Activated CD4-positive, CD25-positive, alpha-beta regulatory T cell (primary cell): ENCODE measurements at places on chromosomes 1 and 21.

GRCh38 chr1:56456435-56457101 lies 122.8 kb downstream of the PLPP3 start:
- no peak for DNase-seq

GRCh38 chr1:193794239-193794638 lies 607.8 kb upstream of the B3GALT2 start:
- DNase-seq = no peak

- no peak for DNase-seq
These were observed 56.0 kb downstream of the TTLL7 start for GRCh38 chr1:83942914-83943313.

DNA sequence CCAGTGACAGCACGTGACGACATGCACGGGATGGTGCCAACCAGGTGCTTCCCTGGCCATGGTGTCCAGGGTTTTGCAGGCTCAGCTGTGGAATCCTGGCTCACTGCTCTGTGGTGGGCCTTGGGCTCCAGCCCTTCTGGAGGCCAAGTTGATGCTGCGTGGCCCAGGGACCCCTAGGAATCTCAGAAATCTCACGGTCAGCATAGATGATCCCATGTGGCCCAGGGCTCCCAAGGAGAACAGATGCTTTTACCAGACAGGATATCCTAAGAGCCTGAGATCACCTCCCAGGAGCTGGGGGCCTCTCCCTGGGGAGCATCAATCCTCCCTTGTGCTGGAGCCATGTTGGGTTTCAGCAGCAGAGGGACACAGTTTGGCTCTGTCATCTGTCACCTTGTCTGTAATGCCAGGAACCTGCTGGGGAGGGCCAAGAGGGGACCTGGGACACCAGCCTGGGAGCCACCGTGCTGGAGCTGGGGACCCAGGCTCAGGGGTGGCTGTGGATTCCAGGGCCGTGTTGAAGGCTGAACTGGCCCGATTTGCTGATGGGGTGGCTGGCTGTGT lies 63.9 kb downstream of the TRIM11 start:
- no peak for DNase-seq

DNA sequence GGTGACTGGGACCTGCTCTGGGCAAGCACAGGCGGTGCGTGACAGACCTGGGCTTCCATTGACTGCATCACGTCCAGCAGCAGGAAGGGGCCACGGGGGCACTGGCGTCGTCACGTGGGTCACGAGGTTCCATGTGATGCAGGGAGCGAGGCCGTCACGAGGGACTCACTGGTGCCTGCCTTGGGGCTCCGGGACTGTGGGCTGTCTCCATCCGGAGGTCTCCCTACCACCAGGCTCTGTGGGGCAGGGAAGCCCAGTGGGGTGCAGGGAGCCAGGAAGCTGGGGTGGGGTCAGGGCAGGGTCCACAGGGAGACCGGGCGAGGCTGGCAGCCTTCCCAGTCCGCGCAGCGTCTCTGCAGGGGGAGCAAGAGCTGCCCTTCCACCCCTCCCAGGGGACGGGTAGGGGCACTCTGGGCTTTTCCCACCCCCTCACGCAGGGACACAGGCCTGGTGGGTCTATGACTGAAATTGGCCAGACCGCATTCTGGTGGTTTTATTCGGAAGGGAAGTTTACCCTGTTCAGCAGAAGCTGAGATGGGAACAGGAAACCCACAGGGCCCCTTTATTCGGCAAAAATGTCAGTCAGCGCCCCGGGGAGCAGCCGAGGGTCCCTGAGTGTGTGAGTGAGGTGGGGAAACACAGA lies 416 bp upstream of the TNFRSF14 start:
- peak; percentile 26 for DNase-seq

GRCh38 chr21:44455524-44456213 lies 359 bp downstream of the LRRC3 start:
- no peak for DNase-seq

- DNase-seq = no peak
These were observed 85.6 kb downstream of the PPP1R12B start for GRCh38 chr1:202434059-202434458.

DNA sequence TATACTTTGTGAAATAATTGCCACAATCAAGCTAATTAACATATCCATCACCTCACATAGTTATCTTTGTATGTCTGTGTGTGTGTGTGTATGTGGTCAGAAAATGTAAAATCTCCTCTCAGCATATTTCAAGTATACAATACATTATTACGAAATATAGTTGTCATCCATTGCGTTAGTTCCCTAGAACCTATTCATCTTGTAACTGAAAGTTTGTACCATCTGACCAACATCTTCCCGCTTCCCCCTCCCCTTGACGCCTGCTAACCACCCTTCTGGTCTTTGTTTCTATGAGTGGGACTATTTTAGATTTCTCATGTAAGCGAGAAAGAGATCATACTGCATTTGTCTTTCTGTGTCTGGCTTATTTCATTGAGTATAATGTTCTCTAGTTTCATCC lies 455.3 kb downstream of the KCNT2 start:
- no peak for DNase-seq

DNA sequence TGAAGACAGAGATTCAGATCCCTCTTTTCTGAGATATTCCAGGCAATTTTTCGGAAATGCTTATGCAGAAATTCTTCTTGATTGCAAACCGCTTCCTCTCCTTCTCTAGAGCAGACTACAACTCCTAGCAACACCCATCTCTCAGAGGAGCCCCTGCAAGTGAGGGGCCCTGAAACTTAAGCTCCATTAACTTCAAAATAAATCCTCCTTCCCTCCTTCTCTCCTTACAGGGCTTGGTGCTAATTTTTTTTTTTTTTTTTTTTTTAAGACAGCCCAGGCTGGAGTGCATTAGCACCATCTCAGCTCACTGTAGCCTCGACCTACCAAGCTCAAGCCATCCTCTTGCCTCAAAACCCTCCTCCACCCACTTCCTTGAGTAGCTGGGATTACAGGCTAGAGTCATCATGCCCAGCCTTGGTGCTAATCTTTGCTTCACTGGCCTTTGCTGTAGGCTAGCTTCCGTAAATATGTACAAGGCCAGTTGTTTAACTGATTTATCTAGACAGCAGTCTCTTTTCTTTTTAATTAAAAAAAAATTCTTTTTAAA lies 30.2 kb upstream of the SFPQ start:
- DNase-seq = no peak

- DNase-seq = no peak
These were observed 37.8 kb downstream of the PYHIN1 start for GRCh38 chr1:158969166-158969565.

DNA sequence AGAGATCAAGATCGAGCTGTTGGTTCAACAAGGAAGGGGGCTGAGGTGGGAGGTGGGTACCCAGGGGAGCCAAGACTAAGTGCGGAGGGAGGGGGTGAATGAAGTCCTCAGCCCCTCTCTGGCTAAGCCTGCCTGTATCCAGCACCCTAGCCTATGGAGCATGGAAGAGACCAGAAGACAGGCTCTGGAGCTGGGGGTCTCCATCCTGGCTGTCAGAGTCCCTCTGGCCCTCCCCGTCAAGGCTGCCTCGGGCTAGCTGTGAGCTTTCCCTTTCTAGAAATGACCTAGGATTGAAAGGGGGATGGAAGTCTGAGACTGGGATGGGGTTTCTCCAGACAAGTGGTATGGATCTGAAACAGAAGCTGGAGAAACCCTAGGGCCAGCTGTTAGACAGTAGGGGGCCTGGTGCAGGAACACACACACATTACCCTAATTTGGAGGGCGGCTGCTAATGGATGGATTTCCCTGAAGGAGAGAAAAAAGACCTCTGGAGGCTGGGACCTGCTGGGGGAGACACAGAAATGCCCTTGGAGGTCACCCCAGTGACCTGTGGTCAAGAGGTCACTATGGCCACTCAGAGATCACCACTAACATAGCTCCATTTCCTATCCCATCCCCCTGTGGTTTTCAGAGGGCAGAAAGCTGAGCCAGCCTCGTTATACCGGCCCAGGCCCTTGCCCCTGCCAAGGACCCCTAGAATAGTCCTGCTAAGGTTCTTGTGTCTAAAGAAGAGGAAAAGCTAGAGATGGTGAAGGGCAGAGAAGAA lies 107.8 kb downstream of the TMEM53 start:
- no peak for DNase-seq

GRCh38 chr1:160061369-160062229 lies 8.4 kb downstream of the KCNJ10 start:
- DNase-seq = no peak

DNA sequence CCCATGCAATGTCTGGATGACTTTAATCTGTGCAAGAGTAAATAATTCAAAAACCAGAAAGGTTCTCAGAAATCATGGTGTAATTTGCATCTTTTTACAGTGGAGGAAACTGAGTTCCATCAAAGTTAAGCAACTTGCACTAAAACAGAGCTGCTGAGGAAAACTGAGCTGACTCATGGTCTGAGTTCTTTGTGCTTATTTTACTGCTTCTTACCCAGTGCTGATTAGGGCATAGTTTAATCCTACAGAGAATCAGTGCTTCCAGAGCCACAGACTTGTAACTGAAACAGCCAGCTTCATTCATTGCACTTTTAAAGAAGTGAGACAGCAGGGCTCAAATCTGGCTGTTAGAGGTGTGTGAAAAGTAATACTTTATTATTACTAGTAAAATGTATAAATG lies 10.9 kb upstream of the RWDD3 start:
- no peak for DNase-seq

GRCh38 chr1:59375321-59376220 lies 78.7 kb downstream of the FGGY start:
- DNase-seq = no peak

- DNase-seq = no peak
These were observed 32.9 kb downstream of the NRIP1 start for GRCh38 chr21:15031790-15032357.

GRCh38 chr1:40932006-40932405 lies 47.5 kb upstream of the CTPS1 start:
- DNase-seq = no peak

DNA sequence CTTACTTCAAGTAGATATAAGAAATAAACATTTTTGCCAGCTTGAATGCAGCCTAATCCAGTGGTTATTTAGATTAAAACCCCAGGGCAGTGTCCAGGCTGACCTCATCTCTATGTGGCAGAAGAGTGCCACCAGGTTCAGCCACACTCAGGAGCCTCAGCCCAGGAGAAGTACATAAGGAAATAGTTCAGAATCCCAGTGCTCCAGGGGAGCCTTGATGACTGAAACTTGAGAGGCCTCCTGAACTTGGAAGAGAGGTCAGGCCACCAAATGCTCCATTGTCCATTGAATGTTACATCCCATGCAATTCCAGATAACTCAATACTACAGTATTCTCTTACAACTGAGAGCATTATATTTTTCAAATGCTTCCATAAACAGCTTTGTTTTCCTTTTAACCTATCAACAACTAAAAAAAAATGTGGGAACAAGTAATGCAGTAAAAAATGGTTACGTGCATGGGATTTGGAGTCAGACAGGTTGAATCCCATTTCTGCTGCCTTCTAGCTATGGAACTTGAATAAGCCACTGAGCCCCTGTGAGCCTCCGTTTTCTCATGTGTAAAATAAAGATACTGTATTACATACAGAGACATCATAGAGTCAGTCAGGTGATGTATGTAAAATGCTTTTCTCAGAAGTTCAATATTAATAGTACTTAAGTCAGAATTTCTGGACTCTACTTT lies 248.0 kb downstream of the PLPP3 start:
- no peak for DNase-seq

GRCh38 chr1:19720973-19721372 lies 56.3 kb downstream of the HTR6 start:
- no peak for DNase-seq

GRCh38 chr1:26022404-26022779 lies 817 bp downstream of the EXTL1 start:
- DNase-seq = no peak

DNA sequence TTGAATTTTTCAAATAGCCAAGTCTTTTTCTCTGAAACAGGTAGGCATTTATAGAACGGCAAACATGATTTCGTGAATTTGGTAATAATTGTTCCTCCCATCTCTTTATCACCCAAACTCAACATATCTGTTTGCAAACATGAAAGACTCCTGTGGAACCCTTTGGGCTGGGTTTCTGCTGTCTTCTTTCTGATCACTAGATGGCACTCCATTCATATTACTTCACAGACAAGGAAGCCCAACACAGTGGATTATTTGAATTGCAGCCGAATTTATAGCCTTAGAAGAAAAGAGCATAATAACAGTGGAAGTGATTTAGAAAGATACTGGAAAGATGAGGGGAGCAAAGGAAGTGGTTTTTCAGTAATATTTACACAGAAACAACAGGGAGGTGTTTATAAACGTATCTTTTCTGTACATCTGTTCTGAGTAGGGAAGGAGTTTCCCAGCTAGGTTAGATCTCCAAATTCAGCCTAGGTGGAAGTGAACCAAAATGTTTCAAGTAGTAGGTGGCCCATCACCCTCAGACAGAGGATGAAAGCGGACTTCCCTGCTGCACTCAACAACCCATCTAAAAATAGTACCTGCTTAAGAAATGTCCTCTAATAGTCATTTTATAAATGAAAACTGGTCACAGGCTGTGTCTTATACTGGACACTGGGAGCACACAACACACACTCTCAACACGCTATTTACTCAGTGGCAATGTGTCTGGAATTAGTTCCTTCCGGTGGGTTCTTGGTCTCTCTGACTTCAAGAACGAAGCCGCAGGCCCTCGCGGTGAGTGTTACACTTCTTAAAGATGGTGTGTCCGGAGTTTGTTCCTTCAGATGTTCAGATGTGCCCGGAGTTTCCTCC lies 67.6 kb downstream of the MAP3K21 start:
- no peak for DNase-seq

DNA sequence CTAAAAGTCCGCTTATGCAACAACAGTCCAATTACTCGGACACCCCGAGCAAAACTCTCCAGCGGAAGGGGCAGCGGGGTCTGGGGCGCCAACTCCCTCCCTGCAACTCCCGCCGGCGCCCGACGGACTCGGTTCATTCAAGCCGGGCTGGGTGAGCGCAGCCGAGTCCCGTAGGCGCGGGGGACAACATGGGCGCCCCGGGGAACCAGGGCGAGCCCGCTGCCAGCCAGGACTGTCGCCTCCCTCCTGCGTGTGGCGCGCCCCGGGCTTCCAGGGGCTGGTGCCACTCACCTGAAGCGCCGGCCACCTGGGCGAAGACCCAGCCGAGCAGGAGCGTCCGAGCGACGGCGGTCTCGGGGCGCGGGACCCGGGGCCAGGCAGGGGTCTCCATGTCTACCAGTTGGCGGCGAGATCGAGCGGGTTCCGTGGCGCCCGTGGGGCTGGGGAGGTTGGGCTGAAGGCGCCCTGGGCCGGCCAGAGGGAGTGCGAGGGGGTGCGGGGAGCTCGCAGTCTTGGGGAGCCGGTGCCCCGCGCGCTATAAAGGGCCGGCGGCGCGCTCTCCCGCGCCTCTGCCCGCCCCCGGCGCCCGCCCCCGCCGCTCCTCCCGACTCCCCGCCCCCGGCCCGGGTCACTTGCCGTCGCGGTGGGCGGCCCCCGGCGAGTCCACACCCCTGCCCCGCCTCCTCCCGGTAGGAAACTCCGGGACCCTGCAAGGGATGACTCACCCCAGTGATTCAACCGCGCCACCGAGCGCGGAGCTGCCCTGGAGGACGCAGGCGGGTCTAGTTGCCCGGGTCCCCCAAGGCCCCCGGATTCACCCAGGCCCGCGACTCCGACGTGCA lies at the start of gene F3:
Gene F3, minus strand, starts transcription at position 514 of the 842 bp plus-strand sequence. Its CDS starts 123 bp downstream, at position 391.
- DNase-seq = peak; percentile 46

GRCh38 chr1:101164776-101165175 lies 72.0 kb upstream of the S1PR1 start:
- DNase-seq = no peak
